ENCODE measurements at places on chromosomes 1 and 21.

- no peak for DNase-seq
Measured at GRCh38 chr1:201898992-201899391, 10.3 kb downstream of the SHISA4 start.

- no peak for DNase-seq
Measured at GRCh38 chr1:113931451-113931851, 2.3 kb downstream of the HIPK1 start.

DNA sequence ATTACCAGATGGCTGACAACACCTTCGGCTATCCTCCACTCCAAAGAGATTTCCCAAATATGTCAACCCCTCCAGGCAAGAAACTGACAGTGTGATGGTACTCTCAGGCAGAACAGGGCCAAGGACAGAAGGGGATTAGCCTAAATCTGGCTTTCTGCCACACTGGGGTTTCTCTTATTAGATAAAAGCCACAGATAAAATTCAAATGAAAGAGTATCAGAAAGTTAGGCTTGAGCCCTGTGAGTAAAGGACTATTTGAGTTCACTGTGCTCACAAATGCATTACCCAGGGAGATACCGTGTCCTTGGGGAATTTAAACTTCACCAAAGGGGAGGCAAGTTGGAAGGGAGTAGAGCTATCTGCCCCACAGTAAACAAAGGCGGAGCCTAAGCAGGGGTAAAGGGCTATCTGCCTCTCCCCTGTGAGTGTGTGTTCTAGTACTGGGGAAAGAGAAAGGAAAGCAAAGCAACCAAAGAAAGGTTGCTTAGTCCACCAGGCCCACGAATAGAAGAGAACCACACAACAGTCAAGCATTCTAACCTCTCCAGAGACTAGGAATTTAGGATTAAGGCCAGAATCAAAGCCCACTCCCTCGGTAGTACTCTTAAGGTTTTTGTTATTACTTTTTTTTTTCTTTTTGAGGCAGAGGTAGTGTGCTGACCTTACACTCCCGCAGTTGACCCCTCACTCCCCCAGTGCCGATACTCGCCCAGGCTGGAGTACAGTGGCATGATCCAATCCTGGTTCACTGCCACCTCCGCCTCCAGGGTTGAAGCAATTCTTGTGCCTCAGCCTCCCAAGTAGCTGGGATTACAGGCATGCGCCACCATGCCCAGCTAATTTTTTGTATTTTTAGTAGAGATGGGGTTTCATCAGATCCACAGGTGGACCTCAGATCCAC lies 12.7 kb downstream of the TPM3 start:
- DNase-seq: no peak

- no peak for DNase-seq
Measured at GRCh38 chr1:203526130-203526529, 32.2 kb downstream of the OPTC start.

GRCh38 chr1:211566431-211567025 lies 12.4 kb downstream of the SLC30A1 start:
- no peak for DNase-seq

- DNase-seq: no peak
Measured at GRCh38 chr1:159900755-159901360, 893 bp upstream of the CFAP45 start.

DNA sequence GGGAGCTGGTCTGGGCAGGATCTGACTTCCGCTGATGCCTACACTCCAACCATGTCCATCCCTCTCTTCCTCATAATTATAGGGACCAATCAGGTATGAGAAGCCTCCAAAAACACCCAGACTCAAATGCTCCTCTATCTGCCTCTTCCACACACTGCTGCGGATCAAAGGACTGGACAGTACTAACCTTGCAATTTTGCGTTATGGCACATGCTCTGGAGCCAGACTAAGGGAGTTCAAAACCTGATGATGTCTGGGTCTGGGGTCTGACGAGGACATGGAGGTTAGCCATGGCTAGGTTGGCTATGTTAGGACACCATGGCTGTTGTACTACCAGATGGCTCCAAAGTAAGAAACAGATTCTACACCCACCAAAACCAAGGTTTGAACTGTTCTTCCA lies 10.3 kb downstream of the GPN2 start:
- no peak for DNase-seq

GRCh38 chr1:18633422-18634155 lies 2.9 kb downstream of the PAX7 start:
- no peak for DNase-seq

GRCh38 chr1:153774780-153775457 lies at the start of gene SLC27A3:
SLC27A3 (plus strand) TSS chr1:153775407; CDS start chr1:153775498, 91 bp downstream.
- DNase-seq: no peak

- DNase-seq: no peak
Measured at GRCh38 chr1:154837672-154838171, 32.4 kb downstream of the KCNN3 start.

DNA sequence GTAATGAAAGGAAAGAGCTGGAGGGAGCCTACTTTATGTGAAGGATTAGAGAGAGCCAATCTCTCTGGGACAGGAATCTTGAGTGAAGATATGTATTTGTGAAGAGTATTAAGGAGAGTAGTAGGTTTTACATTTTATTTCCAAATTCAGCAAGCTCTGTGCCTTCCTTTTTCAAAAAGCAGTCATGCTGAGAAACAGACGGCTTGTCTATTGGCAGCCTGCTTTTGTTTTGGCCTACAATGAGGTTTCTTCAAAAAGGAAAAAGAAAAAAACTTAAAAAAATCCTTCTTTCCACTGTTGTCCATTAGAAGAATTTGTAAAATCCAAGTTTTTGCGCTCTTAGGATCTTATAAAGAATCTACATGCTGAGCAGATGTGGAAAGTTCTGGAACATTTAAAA lies 103.6 kb upstream of the PTGFR start:
- no peak for DNase-seq

GRCh38 chr1:170967042-170967910 lies 31.9 kb downstream of the MROH9 start:
- DNase-seq: no peak

DNA sequence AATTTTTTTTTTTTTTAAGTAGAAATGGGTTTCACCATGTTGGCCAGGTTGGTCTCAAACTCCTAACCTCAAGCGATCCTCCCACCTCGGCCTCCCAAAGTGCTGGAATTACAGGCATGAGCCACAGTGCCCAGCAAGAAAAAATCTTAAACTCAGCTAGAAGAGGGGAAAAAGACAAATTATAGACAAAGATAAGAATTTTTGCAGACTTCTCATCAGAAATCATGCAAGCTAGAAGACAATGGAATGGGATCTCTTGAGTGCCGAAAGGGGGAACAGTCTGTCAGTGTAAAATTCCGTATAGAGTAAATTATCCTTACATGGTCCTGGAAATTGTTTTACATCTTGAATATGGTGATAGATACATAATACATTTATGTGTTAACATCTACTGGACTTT lies 294.4 kb downstream of the CAMTA1 start:
- no peak for DNase-seq

DNA sequence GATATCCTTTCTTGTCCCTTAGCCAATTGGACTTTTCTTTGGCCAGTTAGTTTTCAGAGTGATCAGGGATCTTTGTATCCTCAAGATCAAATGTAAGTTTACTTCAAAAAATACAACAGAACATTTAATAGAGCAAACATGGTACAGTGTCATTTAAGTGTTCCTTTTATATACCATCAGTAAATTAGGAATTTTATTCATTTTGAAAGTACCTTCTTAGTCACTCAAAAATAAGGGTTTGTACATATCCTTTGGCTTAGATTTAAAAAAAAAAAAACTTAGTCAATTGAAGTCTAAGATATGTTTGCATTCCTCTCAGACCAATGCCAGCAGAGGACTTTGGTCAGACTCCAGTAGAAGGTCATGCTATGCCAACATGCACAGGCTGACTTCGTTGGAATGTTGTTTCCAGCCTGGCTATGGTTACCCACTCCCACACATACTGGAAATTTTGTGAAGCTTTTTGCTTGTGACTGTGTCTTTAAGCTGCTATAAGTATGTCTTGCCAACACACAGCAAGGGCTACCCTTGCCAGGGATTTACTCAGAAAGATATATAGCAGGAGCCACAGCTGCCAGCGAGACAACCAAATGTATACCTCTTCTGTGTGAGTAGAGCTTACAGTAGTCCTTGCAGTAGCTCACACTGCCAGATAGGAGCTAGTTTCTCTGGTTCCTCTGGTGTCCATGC lies 81.5 kb upstream of the LRIF1 start:
- DNase-seq: no peak

- no peak for DNase-seq
Measured at GRCh38 chr1:63122079-63122478, 200.3 kb upstream of the FOXD3 start.

GRCh38 chr1:184392779-184393522 lies 6.1 kb downstream of the C1orf21 start:
- DNase-seq: no peak

- no peak for DNase-seq
Measured at GRCh38 chr21:39215078-39215477, 31.8 kb upstream of the PSMG1 start.

- DNase-seq: no peak
Measured at GRCh38 chr1:77642196-77642595, 40.3 kb downstream of the ZZZ3 start.

DNA sequence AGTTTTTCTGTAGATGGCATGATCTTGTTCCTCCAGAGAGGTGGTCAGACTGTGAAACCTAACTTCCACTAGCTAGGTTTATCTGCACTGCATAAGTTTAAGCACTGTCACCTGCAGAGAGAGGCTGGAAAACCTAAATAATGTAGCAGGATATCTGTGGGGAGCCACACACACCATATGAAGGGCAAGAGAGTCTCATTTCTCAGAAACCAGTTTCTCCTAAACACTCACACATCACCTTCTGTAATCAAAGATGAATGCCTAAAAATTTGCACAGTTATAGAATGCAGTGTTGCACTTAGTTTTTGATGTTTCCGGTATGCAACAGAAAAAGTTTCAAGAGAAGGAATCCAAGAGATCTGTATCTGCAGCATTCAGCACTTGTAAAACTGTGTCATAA lies 654.6 kb downstream of the ADGRL2 start:
- DNase-seq: no peak

GRCh38 chr1:234357831-234358230 lies 15.4 kb upstream of the COA6 start:
- DNase-seq: no peak

DNA sequence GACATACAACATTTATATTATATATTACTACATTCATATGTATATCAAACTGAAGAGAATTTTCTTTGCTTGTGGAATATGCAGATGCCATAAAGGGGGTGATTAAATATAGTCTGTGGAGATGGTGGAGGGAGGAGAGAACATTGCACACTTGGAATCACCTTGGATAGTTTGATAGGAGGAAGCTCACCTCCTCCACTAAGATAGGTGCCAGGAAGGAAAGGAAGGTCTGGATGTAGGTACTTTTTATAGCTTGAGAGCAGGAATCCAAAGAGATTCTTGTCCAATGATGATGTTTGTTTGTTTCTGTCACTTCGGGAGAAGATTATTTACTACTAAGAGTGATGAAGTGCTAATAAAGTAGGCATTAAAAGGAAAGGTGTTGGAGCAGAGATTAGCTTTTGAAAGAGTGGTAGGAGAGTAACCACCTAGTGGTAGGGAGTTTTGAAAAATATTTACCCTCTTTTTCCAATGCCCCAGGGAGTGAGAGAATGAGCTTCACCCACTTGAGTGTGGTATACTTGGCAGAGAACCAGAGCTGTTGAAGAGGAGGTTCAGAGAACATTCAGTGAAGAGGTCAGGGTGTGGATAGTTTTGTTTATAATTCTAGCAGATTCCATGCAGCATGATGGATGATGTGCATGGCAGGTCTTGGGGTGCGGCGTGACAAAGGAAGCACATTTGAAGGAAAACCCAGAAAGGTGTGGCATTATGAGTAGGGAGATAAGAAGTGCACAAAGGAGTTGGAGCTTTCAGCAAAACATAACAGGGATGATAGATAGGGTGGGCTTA lies 145.0 kb downstream of the PATJ start:
- DNase-seq: no peak

DNA sequence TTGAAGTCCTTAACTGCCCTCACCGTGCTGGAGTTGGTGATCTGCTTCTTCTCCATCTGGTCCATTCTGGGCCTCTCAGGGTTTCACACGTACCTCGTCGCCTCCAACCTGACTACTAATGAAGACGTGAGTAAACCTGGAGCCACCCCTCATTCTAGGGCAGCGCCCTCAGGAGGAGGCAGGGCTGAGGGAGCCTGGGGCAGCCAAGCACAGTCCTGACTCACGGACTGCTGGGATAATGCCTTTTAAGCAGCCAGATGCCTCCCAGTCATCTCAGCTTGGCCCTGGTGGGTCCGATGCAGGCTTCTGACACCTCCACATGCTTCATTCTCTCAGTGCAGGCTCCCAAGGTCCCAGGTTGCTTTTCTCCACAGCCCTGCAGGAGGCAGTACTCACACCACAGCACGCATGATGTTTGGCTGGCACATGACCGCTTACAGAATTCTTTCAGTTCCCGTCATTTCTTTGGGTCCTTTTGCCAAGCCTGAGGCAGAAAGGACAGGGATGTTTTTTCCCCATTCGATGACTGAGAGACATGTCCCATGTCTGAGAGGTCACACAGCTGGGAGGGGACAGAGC lies 11.8 kb upstream of the SFN start:
- DNase-seq: no peak

DNA sequence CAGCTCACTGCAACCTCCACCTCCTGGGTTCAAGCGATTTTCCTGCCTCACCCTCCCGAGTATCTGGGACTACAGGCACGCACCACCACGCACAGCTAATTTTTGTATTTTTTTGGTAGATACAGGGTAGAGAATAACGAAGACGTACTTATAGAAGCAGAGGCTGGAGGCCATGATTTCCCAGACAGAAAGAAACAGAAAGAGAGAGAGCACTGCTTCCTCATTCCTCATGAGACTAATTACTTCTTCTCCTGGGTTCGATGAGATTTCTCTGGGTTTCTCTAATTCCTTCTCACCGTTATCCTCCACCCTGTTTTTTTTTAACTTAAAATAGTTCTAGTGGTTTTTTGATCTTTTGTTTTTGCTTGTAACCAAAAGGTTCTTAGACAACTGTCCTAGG lies 23.4 kb upstream of the PTP4A2 start:
- DNase-seq: no peak

- no peak for DNase-seq
Measured at GRCh38 chr1:207894704-207895103, 16.2 kb downstream of the CD34 start.

DNA sequence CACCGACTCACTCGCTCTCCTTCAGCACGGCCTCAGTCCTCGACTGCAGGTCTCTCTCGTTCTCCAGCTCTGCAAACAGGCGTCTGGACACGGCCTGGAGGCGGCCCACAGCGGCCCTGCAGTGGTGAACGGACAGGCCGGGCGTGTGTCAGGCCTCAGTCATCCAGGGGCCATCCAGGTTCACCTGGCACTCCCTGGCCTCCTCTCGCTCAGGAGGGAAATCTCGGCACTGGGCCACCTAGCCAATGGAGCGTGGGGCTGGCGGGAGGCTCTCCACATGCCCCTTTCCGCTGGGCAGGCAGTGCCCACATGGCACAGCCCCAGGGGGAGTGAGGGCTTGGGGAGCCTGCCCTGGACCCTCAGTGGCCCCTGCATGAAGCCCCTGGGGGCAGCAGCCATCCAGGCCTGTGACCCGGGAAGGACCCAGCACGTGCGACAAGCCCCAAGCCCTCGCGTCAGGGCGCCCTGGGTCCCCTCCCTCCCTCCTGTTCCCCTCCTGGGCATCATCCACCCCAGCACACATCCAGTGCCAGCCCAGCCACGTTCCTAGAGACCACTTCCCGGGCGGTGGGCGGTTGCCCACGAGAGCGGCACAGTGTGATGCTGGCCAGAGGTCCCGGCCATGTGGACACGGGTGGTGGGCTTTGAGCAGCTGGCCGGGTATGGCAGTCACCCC lies 18.1 kb downstream of the CFAP74 start:
- no peak for DNase-seq

- DNase-seq: no peak
Measured at GRCh38 chr1:91501971-91502671, 1.5 kb downstream of the CDC7 start.
